ENCODE measurements at places on chromosomes 4 and X.

DNA sequence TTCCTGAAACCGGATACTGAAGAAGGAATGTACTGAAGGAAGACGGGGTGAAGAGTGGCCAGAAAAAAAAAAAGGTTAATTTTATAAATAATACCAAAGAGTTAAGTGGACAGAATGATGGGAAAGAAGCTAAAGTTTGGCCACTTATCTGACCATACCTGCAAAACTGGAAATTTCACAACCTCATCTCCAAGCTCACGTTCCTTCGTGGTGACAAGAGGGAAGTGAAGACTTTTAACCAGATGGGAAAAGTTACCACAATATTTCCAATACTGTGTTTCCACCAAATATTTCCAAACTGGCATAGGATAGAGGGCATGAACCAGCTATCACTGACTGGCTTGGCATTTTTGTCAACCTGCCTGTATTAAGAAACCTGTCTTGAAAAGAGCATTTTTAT, 56.4 kb downstream of the MAML3 start:
- DNase-seq = no peak

DNA sequence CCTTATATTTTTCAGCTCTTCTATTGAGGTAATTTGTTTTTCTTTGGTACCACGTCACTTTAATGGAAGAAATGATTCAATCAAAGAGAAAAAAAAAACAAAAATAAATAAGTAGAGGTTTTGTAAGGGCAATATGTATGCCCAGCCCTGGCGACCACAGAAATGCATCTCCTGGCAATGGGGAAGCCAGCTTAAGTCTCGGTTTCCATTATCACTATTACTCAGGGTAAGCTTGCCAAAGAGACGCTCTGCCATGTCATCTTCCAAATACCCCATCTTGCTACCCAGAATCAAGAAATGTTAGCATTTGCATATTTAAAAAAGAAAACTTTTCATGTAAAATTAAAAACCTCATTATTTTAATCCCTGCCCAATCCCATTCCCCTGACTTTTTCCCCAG, 68.8 kb downstream of the FAM47C start:
- no peak for DNase-seq

- peak; percentile 37 for DNase-seq
Measured at GRCh38 chr4:153513596-153513995, 47.4 kb downstream of the TMEM131L start.

DNA sequence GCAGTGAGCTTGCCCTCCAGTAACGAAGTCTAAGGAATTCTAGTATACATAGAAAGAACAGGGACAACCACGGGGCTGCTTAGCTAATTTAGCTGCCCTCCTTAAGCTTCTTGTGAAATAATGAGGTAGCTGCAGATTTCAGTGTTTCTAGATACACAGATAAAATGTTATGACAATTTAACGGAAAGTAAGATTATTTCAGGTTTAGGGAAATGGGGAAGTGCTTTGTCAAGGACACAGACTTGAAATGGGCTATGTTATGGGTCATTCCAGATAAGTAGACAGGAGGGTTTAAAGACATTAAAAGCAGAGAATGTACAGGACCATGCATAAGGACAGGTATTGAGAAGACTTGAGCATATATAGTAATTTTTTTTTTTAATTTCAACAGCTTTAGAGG, 34.2 kb upstream of the ZNF518B start:
- DNase-seq = no peak

DNA sequence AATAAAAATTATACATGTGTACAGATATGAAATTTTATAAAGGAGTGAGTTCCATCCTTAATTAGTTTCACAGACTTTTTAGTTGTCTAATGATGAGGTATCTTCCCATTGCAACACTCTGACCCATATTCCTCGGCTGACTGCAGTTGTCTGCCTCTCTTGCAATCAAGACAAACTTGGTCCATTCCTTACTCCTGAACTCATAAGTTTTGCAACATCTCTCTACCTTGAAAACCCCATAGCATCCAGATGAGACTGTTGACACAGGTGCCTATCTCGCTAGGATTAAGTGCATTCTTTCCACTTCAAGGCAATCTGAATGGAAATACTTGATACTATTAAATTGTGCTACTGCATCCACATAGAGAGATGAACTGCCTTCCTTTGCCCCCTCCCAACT, 2.3 kb downstream of the XKRX start:
- DNase-seq = no peak

DNA sequence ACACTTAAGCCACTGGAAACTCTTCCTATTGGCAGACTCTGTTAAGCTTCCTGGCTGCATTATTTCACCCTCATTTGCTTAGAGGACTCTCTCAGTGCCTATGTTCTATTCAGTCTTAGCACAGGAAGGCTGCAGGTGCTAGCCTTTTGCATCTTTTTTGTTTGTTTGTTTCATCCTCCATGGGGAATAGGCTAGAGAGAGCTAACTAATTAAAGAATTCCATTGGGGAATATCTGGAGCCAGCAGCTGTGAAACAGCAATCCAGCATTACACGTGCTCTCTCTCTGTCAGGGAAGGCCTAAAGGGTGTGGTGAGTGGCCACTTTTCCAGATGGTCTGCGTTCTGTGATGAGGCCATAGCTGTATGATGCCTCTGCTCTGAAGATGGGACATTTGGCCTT, 633.6 kb downstream of the SPRY1 start:
- DNase-seq = no peak

- peak; percentile 9 for DNase-seq
Measured at GRCh38 chr4:81052119-81053068, 21.9 kb downstream of the BMP3 start.

DNA sequence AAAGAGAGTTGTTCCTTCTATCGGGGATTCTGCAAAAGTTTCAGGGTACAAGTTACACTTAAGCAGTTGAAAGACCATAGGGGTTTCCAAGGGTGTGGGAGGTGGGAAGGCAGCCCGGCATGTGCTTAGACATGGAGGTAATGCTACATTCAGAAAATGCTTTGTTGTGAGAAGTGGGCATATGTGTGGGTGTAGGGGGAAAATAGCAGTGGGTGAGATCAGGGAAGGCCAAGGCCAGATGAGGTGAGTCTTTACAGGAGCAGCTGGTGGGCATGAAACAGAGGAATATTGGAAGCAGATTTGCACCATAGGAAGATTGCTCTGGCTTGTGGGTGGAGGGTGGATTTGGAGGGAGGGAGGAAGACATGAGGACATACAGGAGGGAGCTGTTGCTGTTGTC, 8.3 kb downstream of the CYTL1 start:
- DNase-seq = no peak

DNA sequence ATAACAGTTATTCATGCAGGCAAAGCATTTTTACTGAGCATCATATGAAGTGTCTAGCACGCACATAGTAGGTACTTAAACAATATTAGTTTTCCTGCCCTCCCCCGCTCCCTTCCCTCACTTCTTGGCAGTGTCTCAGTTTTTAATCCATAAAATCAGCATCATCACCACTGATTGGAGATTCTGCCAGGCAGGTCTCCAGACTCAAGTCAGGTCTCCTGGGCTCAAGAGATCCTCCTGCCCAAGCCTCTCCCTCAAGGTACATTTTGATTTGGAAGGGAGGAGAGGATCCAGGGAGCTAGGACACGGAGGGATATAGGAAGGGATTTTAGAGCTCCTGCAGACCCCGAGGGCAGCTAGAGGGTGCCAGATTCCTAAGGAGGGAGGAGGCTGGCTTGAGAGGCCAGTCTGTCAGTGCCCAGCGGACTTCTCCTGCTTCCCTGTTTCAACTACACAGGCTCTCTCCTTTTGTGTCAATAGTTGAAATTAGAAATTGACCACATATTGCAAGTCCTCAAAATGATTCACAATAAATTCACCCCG, 4.4 kb upstream of the FAT1 start:
- no peak for DNase-seq
